ENCODE measurements at places on chromosomes 5 and 9.

GRCh38 chr9:93173365-93174051 lies 10.4 kb upstream of the WNK2 start:
- ATAC-seq: no peak

DNA sequence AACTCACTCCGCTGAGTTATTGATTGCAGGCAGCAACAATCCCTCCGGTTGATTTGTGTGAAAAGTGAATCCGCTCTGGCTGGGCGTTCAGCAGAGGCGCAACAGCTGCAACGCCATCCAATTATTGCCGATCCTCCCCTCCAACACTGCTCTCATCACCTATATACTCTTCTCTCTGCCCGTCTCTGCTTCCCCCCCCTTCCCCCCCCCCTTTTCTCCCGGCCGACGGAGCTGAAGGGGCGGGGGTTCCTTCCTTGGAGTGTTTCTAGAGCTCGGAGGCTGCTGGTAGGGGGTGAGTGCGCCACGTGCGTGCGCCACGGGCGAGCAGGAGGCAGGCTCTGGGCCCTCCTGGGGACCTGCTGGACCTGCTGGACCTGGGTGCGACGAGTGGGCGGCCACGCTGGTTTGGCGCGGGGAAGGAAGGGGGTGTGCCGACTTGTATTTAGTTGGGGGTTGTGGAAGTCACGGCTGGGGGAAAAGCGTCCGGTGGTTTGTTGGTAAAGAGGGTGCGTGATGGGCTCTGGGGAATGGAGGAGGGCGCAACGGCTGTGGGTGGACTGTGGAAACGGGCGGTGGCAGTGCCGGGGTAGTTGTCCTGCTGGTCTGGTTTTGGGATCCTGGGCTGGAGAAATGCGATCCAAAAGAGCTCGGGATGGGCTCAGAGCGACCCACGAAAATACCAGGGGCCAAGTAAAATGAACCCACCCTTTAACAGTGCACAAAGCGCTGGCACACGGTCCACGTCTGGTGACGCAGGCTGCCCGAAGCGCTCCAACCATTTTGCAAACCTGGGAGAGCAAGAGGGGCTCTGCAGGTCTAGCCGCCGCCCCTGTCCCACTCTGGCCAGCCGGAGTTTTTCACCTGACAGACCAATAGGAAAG lies 6.4 kb upstream of the MEF2C start:
- ATAC-seq: peak; percentile 80

DNA sequence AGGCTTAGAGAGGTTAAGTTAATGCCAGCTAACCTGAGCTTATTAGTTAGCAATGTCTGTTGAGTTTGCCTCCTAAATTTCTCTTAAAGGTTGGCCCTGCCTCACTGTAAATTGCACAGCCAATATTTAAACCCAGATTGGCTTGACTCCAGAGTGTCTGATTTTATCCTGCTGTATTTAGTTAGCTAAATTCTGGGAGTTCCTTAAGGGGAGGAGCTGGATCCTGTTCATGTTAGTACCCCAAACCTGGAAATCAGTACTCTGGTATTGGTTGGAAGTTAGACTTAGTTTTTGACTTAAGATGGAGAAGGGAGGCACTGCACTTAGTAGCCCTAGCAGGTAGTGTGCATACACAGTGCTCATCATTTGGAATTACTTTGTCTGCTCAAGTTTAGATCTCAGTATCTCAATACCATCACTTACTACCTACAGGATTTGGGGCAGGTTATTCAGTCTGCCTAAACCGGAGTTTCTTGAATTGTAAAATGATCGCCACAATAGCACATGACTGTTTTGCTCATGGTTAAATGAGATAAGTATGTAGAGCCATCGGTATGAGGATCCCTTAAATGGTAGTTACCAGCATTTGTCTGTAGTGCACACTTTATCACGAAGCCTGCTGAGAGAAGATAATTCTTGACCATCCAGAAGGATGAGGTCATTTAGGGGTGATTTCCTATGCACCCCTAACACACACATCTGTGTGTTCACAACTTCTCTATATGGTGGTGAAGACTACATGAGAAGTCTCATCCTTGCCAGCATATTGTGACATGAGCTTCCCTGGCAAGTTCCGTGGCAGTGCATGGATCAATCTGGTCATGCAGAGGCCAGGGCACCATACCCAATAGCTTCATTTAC lies 264.8 kb upstream of the TRIM32 start:
- ATAC-seq: no peak

DNA sequence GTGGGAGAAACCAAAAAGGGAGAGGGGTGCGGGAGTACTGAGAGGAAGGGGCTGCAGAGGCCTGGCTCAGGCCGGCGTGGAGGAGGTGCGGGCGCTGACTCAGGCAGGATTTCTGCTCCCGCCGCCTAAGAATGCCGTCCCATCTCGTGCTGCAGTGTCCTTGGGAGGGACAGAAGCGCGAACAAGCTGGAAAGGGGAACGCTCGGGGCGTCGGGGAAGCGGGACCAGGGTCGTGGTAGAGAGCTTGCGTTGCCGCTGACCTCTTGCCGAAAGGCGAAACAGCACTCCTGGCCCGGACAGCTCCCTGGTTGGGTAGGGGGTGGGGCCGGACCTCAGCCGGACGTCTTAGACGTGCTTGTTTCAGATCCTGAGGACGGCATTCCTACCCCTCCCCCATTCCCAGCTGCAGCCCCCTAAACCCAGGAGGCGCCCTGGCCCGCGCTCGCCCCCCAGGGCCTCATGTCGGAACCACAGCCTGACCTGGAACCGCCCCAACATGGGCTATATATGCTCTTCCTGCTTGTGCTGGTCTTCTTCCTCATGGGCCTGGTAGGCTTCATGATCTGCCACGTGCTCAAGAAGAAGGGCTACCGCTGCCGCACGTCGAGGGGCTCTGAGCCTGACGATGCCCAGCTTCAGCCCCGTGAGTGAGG lies 1.1 kb downstream of the RELL2 start:
- peak; percentile 45 for ATAC-seq

DNA sequence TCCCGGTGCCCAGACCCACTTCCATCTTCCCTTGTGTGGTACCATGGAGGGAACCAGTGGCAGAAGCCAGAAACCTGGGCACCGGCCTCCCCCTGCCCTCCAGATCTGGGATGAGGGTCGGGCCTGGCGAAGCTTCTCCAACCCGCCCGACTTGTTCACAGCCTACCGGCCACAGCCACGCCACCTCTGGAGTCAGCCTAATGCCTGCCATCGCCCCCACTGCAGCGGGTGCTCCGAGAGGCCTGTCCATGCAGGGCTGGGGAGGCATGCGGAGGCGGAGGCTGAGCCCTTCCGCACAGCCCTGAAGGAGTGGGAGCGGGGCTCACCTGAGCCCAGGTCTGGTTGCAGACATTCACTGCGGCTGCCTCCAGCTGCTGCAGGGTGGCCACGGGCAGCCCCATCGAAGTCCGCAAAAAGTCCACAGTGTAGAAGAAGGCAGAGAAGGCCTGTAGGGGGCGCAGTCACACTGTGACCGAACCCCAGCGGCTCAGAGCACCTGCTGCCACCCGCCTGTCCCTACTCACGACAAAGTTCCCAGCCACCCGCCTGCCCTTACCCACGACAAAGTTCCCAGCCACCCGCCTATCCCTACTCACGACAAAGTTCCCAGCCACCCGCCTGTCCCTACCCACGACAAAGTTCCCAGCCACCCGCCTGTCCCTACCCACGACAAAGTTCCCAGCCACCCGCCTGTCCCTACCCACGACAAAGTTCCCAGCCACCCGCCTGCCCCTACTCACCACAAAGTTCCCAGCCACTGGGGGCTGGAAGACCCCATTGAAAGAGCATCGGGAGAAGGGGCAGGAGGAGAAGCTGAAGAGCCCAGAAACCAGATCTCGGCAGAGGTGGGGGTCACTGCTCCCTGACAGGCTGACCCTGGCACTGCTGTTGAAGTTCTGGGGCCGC lies 3.8 kb upstream of the NPDC1 start:
- ATAC-seq: peak; percentile 74

DNA sequence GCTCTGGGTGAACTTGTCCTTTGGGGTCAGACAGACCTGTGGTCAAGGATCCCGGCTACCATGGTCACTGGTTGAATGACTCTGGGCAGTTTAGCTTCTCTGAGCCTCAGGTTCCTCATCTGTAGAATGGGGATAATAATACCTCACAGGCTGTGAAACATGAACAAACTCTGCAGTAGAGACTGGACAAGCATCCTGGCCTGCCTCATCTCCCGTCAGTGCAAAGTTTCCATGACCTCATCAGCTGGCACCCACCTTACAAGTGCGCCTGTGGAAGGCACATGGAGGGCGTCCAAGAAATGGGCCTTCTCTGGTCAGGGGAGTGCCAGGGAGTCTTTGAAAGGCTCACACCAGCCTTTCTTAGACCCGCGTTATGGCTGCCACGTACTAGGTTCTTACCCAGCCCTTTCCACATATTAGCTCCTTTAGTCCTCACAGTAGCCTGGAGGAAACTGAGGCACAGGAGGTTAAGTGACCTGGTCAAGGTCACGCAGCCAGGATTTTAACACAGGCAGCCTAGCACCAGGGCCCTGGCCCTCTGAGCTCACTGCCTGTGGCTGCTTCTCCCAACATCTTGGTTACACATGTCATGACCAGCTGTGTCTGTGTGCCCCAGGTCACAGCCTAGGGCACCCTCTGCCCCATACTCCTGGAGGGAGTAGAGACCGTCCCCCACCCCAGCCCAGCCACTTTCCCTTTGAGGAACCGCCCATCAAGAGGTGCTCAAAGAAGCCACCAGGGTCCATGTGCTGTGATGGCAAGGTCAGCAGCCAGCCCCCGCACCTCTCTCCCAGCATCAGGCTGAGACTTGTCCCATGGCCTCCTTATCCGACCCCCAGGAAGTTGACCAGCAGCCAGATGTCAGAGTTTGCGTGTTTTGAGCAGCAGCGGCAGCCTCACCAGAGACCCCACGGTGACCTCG lies 39.4 kb upstream of the RPL26L1 start:
- peak; percentile 31 for ATAC-seq

- no peak for ATAC-seq
These were observed 84.6 kb upstream of the FBXW11 start for GRCh38 chr5:172090976-172091547.

GRCh38 chr9:108676355-108676754 lies 179.4 kb downstream of the ACTL7B start:
- ATAC-seq: no peak
